ENCODE measurements at places on chromosomes 16 and 17.

GRCh38 chr16:12685806-12686205 is 117.9 kb downstream of the CPPED1 start:
- DNase-seq = no peak

DNA sequence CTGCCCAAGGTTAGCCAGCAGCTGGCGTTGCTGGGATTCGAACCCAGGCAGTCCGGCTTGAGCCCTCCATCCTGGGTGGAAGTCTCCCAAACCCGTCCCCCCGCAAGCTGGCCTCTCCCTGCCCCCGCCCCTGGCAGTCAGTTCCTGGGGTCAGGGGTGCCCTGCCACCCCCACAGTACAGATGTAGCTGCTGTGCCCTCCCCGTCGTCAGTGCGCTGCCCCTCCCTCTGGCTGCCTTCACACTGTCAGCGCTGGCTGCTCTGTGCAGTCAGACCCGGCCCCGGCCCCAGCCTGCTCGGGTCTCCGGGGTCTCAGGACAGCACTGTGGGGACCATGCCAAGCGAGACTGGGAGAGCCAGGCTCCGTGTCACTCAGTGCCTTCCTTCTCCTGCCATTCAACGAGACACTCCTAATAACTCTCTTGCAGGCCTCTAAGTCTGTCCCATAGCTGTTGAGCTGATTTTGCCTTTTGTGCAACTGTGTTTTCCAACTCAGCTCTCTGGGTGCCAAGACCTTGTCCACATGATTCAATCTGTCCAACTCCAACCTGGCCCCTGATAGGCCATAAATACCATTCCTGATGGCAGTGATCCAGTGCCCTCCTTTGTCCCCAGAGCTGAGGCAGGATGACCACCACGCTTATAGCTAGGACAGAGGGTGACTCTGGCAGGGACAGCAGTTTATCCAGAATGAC is 55.5 kb upstream of the IL34 start:
- no peak for DNase-seq

- no peak for DNase-seq
Measured at GRCh38 chr17:1958134-1958881, 66.8 kb downstream of the RTN4RL1 start.

DNA sequence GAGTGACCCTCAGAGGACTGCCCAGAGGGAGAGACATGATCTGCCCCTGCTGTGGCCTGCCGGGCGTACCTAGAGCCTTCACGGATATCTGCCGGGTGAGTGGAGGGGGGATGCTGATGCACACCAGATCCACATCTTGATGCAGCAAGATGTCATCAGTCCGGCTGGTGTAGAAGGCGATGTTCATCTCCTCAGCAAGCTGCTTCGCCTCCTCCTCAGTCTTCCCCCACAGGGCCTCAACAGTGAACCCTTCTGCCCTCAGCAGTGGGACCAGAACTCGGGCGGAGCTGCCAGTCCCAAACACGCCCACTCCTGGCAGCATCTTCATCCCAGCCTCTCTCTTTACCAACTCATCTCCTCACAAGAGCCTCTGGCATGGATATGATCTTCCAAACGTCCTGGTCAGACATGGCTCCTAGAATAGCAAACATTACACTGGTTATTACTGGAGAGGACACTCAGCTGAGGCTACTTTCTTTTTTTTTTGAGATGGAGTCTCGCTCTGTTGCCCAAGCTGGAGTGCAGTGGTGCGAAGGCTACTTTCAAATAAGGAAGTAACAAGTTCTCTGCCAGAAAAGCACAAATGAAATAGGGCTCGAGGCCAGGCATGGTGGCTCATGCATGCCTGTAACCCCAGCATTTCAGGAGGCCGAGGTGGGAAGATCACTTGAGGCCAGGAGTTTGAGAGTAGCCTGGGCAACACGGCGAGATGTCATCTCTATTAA is 18.9 kb downstream of the C16orf86 start:
- no peak for DNase-seq

- no peak for DNase-seq
Measured at GRCh38 chr16:55809851-55810250, 23.0 kb downstream of the CES1 start.

Measured in AG04449 (cell line).